ENCODE measurements at places on chromosomes 1 and 21.

GRCh38 chr1:248140846-248141245, 4.1 kb upstream of the OR2M5 start:
- DNase-seq = no peak

DNA sequence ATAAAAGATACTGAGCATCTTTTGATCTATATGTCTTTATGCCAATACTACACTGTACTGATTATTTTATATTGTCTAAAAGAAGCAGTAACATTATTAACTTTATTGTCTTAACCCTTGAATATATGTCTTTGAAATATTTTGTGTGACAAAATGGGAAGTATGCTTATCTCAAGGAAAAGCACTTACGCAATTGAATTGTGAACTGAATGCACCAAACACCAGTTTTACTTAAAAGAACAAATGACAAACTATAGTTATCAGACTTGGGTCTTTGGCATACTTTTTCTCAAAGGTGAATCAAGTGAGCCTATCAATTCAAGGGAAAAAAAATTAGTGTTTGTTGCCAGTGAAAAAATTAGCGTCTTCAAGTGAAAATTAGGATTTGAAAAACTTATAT, 9.2 kb upstream of the SLC6A9 start:
- DNase-seq = no peak

- no peak for DNase-seq
Measured at GRCh38 chr1:54315099-54315498, 91.1 kb downstream of the SSBP3 start.

- no peak for DNase-seq
Measured at GRCh38 chr1:244254467-244254866, 197.2 kb downstream of the ADSS2 start.

- no peak for DNase-seq
Measured at GRCh38 chr1:160494620-160495019, 28.4 kb downstream of the SLAMF6 start.

- no peak for DNase-seq
Measured at GRCh38 chr1:155008015-155008941, 5.7 kb downstream of the ZBTB7B start.
